Kidney epithelial cell (primary cell): ENCODE measurements at places on chromosomes 4 and X. TPM values are rescaled to one million over a fixed set of nuclear protein-coding genes. Genes with fewer than 3 reads are reported as not detected.

The RAI2 gene
- 3.2 and 3.6 TPM in 2 replicates for total RNA-seq

The CAPN6 gene
- total RNA-seq, result 0.27 and 0.29 TPM in 2 replicates

The CCKAR gene
- total RNA-seq, result 0.04 TPM in 1 of 2 replicates, not detected in the other

- no peak for DNase-seq
Measured at GRCh38 chr4:5143306-5143861, 92.1 kb downstream of the STK32B start.

- no peak for DNase-seq
Measured at GRCh38 chr4:623914-624566, 1.3 kb upstream of the PDE6B start.

DNA sequence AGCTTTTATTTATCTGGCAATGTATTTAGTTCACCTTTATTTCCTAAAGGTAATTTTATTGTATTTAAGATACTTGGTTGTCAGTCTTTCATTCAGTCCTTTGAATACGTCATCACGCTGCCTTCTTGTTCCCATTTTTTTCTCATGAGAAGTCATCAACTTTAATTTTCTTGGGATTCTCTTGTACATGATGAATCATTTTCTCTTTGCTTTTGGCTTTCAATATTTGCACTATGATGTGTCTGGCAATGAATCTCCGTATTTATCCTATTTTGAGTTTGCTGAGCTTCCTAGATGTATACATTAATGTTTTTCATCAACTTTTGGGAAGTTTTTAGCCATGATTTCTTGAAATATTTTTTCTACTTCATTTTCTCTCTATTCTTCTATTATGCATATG, 28.4 kb downstream of the CLDN2 start:
- no peak for DNase-seq
